ENCODE measurements at places on chromosomes 5 and 9. TPM values are rescaled to one million over a fixed set of nuclear protein-coding genes. Genes with fewer than 3 reads are reported as not detected.

GRCh38 chr5:175465282-175465681, 13.1 kb upstream of the SFXN1 start:
- DNase-seq, result no peak

DNA sequence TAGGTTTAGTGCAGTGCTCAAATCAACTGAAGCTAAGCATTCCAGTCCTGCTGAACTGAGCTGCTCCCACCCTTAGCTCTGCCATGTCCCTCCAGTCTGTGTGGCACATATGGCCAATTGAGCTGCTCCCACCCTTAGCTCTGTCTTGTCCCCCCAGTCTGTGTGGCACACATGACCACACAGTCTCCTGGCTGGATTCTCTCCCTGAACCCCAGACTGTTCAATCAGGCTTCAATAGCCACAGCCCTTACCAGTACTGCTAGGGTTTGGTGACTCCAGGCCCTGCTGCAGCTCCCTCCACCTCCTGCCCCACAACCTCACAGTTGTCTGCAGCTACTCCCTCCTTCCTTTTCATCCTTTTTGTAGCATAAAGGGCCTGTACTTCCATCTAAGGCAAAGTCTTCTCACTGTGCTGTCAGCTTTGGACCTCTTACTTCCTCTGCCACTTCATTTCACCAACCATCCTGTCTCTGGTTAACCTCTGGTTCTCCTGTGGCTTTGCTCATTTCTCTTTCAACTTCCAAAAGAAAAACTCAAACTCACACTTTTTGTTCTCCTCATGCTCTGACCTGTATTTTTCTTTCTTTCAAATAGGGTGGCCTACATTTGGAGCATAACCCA, 50.8 kb downstream of the ADAMTS12 start:
- no peak for DNase-seq

- DNase-seq, result peak; percentile 37
Measured at GRCh38 chr9:38344566-38345324, 47.8 kb upstream of the ALDH1B1 start.

The WDR38 gene
- not detected for total RNA-seq

GRCh38 chr9:10112070-10112469, 500.7 kb downstream of the PTPRD start:
- no peak for DNase-seq

The CYLC2 gene
- not detected for total RNA-seq

The LHX3 gene
- not detected for total RNA-seq

The ACSL6 gene
- total RNA-seq, result 1.8 TPM

The ARPC5L gene
- 25.7 TPM for total RNA-seq

The GARIN3 gene
- not detected for total RNA-seq

The PAEP gene
- not detected for total RNA-seq

GRCh38 chr5:62589504-62589903, 10.9 kb downstream of the LRRC70 start:
- DNase-seq, result no peak

GRCh38 chr5:83428126-83428525, 43.4 kb upstream of the VCAN start:
- DNase-seq, result no peak

- no peak for DNase-seq
Measured at GRCh38 chr5:147382776-147383175, 127.1 kb downstream of the DPYSL3 start.

GRCh38 chr5:96919754-96920197, 16.1 kb upstream of the LNPEP start:
- no peak for DNase-seq

DNA sequence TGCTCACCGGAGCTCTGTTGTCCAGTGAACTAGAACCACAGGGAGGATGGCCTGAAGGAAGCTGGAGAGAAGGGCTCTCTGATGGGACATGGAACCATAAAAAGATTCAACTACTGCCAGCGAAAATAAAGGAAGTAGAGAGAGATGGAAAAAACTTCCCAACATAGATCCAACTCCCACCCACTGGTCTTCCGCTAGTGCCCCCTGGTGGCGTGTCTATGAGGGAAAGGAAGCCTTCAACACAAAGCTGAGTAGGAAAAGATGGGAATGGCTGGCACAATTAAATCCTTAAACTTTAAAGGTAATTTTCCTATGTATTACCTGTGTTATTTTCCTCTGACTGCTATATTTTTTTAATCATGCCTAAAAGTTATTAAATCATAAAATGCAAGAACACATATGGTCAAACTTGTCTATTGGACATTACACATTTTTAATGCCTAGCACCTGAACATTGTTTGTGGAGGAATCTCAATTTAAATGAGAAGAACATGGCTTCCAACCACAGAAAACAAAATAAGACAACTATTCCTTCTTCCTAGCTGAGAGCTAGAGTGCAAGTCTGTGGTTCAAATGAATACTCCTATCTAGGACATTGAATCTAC, 51.5 kb downstream of the CEP120 start:
- peak; percentile 65 for DNase-seq

- DNase-seq, result peak; percentile 69
Measured at GRCh38 chr5:172421020-172421419, 33.3 kb downstream of the SH3PXD2B start.

DNA sequence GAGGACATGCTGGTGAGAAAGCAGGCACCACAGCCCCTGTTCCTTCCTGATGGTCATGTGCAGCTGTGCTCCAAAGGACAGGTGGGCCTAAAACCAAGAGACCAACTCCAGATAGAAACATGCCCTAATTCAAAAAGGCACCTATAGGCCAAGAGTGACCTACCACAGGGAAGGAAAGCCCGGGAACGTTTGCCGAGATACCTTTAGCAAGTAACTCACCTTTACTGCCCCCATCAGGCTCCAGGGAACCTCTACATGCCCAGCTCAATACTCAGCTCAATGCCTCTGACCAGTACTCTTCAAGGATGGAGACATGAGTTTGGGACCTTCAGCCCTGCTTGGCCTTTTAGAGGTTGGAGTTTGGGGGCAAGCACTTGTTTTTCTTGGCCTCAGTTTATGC, 172.8 kb upstream of the FSTL4 start:
- no peak for DNase-seq

The CTXN3 gene
- not detected for total RNA-seq

DNA sequence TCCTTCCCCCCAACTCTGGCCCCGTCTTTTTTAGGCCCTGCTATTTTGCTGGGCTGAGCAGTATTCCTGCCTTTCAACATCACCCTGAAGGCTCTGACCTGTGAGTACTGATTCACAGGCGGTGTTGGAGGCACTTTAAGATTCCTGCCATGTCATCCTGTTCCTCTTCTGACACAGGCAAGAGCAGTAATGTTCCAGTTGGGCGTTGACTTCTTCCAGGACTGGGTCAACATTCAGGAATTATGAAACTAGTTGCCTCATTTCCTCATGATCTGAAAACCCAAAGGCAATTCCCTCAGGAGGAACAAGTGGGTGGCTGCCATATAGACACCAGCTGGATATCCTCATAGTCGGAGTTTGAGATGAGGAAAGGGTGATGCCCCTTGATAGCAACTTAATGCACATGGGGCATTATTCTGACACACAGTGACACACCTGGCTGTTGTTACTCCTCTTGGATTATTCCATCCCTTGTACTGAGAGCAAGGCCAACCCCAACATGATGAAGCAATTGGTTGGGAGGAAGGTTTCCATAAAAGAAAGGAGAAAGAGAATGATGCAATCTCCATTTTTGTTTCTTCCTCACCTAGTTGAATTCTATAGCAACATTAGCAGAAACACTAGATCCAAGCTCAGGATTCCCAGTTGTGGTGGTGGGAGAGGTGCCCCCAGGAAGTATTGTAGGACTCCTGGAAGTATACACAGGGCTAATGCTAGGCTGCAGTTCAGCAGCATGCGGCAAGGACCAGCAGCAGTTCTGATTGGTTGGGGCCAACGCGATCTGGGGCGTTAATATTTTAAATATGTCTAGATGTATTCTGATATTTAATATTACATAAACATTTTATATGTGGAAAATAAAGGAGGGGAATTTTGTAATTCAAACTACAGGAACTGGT, 19.6 kb upstream of the GLRX start:
- peak; percentile 89 for DNase-seq

DNA sequence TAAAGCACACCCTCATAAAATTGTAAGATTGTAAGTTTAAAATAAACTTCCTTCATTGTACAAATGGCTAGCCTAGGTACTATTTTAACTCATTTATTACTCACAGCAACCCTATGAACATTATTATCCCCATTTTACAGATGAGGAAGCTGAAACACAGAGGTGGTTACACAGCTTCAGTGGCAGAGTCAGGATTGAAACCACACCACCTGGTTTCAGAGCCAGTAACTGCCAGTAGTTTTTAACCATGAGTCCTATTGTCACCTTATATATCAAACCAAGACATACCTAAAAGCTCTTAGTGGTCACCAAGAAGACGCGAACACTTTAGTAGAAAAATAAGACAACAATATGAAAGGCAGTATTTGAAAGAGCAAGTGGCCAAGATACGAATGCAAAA, 16.1 kb downstream of the SH3GL2 start:
- DNase-seq, result no peak

DNA sequence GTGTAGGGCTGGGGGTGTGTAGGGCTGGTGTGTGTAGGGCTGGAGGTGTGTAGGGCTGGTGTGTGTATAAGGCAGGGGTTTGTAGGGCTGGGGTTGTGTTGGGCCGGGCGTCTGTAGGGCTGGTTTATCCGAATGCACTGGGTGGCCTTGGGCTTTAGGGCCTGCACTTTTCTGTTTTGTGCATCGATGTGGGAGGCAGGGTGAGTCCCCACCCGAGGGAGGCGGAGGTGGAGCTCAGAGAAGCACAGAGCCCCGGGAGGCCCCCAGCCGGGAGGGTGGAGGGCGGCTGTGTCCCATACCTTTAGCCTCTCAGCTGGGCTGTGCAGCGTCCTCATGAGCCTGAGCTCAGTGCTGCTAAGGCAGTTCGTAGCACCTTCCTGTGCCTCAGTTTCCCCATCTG, 13.5 kb downstream of the COL5A1 start:
- peak; percentile 50 for DNase-seq

DNA sequence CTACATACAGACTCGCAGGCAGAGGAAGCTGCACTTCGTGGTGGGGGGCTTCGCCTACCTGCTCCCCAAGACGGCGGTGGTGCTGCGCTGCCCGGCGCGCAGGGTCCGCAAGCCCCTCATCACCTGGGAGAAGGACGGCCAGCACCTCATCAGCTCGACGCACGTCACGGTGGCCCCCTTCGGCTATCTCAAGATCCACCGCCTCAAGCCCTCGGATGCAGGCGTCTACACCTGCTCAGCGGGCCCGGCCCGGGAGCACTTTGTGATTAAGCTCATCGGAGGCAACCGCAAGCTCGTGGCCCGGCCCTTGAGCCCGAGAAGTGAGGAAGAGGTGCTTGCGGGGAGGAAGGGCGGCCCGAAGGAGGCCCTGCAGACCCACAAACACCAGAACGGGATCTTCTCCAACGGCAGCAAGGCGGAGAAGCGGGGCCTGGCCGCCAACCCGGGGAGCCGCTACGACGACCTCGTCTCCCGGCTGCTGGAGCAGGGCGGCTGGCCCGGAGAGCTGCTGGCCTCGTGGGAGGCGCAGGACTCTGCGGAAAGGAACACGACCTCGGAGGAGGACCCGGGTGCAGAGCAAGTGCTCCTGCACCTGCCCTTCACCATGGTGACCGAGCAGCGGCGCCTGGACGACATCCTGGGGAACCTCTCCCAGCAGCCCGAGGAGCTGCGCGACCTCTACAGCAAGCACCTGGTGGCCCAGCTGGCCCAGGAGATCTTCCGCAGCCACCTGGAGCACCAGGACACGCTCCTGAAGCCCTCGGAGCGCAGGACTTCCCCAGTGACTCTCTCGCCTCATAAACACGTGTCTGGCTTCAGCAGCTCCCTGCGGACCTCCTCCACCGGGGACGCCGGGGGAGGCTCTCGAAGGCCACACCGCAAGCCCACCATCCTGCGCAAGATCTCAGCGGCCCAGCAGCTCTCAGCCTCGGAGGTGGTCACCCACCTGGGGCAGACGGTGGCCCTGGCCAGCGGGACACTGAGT, 255.9 kb downstream of the SAXO1 start:
- peak; percentile 64 for DNase-seq

DNA sequence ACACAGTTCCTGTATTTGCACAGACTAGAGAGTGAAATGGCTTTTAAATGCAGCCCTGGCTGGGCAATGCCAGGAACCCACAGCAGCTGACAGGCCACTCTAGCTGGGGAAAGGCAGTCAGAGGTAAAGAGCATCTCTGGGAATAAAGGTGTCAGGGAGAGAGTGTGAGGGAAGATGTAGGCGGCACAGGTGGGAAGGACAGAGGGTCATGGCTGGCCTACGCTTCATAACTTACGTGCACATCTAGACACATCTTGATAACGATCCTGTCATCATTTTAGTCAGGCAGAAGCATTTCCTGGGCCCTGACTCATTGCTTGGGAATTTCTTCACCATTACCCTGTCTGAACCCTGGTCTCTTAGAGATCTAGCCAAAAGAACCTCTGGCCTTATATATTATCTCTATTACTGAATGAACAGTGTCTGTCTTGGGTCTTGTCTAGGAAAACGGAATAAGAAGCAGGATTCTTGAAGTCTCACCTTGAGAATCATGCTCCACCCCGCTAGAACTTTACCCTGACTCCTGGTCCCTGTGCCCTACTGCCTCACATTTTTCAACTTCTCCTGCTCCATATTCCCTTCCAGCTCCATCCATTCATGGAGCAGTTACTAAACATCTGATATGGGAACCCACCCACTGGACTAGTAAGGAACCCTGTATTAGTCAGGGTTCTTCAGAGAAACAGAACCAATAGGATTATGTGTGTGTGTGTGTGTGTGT, 106.4 kb upstream of the ELL2 start:
- DNase-seq, result no peak

GRCh38 chr9:8856396-8857067, 1057.0 kb upstream of the DMAC1 start:
- DNase-seq, result no peak

GRCh38 chr5:75277463-75277862, 40.8 kb upstream of the ANKRD31 start:
- DNase-seq, result no peak

The PIGO gene
- 10.0 TPM for total RNA-seq

The KCNMB1 gene
- total RNA-seq, result 59.8 TPM

The EIF4E1B gene
- total RNA-seq, result not detected

DNA sequence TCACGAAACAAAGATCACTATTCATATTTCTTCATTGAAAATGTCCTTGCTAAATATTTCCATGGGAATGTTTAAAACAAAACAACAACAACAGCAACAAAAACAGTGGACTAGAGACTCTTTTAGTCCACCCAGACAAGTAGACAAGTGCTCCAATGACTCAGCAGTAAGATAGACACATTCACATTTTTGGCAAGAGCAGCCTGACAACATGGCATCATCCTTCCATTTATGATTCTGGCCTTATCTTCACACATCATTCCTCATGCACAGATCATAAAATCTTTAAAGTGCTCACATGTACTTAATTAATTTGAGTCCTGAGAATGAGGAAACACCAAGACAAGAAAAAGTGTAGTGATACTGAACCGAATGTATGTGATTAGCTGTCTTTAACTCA, 132.6 kb upstream of the PDE4D start:
- DNase-seq, result no peak

DNA sequence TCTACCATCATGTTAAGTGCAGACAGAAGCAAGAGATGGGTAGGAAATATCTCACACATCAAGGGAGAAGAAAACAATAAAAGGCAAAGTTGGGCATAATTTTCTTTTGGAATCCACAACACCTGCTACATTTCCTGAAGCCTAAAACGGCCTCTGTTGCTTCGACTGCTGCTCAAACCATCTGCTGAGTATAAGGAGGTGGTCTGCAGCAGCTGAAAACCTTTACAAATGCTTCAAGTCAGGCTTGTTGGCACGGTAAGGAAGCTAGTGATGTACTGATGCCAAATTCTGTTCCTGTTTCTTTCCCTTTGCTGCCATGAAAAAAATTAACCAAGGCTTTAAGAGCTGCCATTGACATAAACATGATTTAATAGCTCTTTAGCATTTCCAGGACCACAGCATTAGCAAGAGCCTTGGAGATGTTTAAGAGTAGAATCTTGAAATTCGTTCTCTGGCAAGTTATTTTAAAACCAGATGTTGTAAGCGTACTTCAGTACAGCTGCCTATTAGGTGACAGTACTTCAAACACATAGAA, 75.6 kb downstream of the DMRTA1 start:
- no peak for DNase-seq

The ECM2 gene
- 3.3 TPM for total RNA-seq

All from sigmoid colon (tissue), 7 donors.